ENCODE measurements at places on chromosomes 16 and 17.

DNA sequence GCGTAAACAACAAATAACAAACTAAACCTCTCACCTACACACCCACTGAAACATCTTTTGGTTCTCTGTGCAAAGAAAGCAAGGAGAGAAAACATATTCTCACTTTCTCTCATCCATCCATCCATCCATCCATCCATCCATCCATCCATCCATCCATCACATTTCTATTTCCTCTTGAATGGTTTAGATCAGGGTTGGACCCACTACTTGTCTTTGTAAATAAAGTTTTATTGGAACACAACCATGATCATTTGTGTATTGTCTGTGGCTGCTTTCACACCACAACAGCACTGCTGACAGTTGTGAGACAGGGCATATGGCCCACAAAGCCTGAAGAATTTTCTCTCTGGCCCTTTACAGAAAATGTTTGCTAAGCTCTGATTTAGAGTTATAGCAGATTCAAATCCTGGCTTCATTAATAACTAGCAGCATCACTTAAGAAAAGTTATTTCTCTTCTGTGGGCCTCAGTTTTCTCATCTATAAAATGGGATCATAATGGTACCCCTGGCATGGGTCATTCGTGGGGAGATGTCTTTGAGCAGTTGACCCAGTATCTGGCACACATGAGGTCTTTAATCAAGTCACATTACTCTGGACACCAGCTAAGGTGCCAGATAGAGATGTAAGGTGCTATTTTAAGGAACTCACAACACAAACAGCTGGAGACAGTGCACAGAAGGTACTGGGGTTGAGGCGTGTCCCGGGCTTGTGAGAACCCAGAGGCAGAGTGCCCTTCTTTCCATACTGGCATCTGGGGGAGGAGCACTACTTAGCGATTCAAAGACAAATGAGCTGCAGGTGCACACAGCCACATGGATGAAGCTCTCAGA is 146.3 kb downstream of the CMIP start:
- no peak for DNase-seq

- DNase-seq = no peak
Observed at GRCh38 chr16:84916850-84917249, 94.5 kb downstream of the ZDHHC7 start.

DNA sequence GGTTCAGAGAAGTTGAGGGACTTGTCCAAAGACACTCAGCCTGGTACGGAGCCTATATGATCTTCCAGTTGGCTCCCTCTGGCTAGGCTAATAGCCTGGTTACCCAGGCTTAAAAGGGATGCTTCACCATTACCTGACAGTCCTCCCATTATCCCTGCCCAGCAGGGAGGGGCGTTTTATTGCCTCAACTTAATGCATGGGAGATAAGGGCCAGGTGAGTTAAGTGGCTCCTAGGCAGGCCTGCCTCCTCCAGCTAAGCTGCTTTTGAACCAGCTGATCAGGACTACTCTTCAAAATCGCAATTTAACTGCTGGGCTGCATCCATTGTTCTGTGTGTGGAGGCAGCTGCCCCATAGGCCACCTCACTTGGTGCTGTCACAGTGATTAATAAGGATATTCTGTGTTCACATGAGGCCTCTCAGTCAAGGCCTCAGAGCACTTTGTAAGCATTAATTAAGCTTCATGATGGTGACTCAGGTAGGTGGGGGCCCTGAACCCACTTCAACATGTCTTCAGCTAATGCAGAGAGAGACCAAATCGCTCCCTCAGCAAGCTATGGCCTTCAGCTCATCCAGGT is 27.9 kb downstream of the SMPD3 start:
- no peak for DNase-seq

DNA sequence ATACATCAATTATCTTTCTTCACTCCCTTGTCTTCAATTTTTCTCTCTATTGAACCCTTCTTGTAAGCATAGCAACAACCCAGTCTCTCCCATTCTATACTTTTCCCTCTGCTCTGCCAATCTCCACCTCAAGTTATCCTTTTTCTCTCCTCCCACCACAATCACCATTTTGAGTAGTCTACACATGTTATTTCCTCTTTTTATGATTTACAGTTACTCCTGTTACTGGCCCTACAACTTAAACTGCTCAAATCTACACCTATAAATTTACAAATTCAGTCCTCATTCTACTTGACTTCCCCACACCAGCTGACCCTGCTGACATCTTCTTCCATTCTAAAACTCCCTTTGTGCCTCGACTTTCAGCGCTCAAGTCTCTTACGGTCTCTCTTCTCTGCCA is 84.6 kb downstream of the SPAG9 start:
- DNase-seq = no peak

DNA sequence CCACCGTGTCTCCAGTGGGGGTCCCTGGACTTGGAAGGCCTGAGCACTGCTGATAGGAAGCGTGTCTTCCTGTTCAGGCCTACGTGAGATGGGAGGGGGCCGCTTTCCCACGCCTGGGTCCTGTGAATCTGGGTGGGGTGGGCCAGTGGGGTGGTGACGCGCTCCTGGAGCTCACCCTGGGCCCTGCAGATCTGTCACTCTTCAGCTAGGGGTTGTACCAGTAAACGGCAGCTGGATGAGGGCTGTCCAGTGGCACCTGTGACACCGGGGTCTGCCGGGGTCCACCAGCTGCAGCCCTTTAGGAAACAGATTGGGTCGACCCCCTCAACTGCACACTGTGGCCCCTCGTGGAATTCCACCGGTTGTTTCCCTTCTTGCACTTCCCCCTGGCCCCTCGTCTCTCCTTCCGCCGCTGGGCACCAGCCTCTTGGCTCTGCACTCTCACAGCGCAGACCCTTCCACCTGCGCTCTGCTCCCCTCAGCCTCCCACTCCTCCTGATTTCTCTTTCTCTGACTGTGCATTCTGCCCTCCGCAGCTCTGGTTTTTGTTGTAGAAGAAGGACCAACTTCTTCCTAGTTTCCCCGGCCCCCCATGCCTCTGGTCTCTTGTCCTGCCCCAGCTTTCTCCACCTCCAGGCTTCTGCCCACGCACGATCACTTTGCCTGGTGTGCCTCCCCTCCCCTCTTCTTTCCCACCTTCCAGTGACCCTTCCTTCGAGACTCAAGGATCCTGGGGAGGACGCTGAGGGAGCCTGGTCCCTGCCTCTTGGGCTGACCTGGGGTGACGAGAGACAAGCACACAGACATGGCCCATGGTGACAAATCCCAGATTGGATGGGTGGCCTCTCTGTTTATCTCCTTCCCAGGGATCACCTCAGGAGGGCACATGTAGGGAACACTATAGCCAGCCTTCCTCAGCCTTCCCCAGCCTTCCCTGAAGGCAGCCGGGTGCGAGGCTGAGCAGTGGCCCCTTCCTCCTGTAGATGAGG is 4.8 kb downstream of the MRC2 start:
- no peak for DNase-seq

DNA sequence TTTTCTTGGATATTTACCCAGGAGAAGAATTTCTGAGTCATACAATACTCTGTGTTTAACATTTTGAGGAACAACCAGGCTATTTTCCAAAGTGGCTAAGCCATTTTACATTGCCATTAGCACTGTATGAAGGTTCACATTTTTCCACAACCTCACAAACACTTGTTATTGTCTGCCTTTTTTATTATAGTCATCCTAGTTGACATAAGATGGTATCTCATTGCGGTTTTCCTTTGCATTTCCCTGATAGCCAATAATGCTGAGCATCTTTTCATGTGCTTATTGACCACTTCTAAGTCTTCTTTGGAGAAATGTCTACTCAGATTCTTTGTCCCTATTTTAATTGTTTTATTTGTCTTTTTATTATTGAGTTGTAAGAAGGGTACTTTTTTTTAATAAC is 107.4 kb upstream of the CES5A start:
- no peak for DNase-seq

Measured in B cell (primary cell).